Activated naive CD8-positive, alpha-beta T cell treated with anti-CD3 and anti-CD28 coated beads for 36 hours (primary cell): ENCODE measurements at places on chromosomes 2 and 18. TPM values are rescaled to one million over a fixed set of nuclear protein-coding genes. Genes with fewer than 3 reads are reported as not detected.

DNA sequence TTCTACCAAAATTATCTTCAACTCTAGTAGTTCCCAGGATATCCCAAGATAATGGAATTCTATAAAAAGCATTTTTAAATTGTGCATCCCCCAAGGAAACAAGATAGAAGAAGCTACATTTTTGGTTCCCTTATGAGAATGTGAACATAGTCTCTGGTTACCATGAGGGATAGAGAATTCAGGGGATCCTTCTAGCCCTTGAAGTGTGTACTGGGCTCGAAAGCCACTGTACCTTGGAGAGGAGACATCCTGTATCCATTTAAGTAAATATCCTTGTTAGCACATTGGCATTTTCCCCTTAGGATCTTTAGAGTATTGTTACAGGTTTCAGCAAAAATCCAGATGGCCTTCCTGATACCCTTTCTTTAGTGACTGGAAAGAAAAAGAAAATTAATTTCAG, 228.5 kb downstream of the RTP5 start:
- no peak for DNase-seq

DNA sequence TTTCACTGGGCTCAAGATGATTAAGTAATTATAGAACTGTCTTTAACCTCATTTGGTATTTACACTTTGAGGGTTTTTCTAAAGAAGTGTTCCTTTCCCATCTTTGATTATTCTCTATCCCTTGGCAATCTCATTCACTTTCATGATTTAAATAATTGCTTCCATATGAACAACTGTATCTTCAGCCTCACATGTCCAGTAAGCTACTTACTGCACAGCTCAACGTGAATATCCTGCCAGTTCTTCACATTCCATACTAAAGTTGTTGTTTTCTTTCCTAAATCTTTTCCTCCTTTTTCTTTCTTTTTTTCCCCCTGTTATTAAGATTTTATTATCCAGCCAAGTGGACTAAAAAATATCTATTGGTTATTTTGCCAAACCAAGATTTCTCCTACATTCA, 37.7 kb downstream of the ZC3H15 start:
- DNase-seq = no peak

- DNase-seq = no peak
These were observed 184.9 kb upstream of the RAB6C start for GRCh38 chr2:129794540-129794939.

- no peak for DNase-seq
These were observed 3.4 kb downstream of the TMEM18 start for GRCh38 chr2:673615-674320.

DNA sequence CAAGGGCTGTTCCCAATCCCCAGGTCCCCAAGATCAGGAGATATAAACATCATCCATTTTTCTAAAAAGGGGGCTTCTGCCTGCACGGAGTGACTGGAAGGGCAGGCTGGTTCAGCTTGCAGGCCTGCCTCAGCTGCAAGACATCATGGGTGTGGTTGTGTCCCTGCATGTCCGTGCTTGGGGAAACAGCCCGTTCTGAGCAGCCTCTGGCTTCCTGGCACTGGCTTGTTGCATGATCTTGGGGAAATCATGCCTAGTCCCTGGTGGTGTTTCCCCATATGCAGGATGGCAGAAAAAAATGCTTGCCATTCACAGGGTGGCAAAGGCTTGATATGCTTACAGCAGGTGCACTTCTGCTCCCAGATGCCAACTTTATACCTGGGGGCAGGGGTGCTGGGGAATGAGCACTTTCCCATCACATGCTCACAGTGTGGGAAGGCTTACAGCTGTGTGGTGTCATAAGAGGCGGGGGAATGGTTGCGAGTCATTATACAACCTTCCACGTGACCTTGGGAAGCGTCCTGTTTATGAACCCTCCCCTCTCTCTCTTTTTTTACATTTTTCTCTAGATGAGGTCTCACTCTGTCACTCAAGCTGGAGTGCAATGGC, 7.2 kb downstream of the PCARE start:
- no peak for DNase-seq

DNA sequence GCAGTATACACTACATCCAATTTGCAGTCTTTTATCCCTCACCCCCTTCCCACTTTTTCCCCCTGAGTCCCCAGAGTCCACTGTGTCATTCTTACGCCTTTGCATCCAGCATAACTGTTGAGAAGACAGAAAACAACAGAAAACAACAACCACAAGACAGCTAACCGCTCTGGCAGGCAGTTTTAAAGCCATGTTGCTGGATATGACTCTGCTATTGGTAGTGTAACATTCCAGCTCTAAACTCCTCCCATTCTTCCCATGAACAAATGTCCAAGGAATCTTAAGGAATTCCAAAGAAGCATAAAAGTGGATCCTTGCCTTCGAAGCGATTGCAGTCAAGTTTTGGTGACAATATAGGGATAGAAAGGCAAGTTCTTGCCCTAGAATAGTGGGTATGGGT, 599.1 kb downstream of the NYAP2 start:
- no peak for DNase-seq

- DNase-seq = no peak
These were observed 76.4 kb upstream of the ZNG1B start for GRCh38 chr2:113361051-113361450.

CAPN13 gene
- not detected for total RNA-seq

LRRTM1 gene
- total RNA-seq = not detected

CWC22 gene
- total RNA-seq = 30.6 TPM

FHOD3 gene
- total RNA-seq = not detected
